ENCODE measurements at places on chromosomes 12 and 14.
A peak's percentile ranks its signal among the peaks of the same experiment; 100 is the strongest.

GRCh38 chr12:99619389-99620158, 28.0 kb upstream of the GARIN6 start:
- DNase-seq, result peak; percentile 66

DNA sequence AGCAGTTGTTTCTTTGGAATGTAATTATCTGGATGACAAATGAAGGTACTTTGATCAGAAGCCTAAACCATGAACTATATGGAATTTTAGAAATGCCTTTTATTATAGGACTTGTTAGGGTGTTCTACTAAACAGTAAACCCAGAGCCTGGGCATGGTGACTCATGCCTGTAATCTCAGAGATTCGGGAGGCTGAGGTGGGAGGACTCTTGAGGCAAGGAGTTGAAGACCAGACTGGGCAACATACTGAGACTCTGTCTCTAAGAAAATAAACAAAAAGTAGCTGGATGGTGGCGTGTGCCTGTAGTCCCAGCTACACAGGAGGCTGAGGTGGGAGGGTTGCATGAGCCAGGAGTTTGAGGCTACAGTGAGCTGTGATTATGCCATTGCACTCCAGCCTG, 23.9 kb downstream of the PALS1 start:
- DNase-seq, result no peak

- DNase-seq, result no peak
Measured at GRCh38 chr14:100851946-100852620, 26.2 kb downstream of the MEG3 start.

- DNase-seq, result no peak
Measured at GRCh38 chr14:50013198-50013918, 103.0 kb downstream of the VCPKMT start.

DNA sequence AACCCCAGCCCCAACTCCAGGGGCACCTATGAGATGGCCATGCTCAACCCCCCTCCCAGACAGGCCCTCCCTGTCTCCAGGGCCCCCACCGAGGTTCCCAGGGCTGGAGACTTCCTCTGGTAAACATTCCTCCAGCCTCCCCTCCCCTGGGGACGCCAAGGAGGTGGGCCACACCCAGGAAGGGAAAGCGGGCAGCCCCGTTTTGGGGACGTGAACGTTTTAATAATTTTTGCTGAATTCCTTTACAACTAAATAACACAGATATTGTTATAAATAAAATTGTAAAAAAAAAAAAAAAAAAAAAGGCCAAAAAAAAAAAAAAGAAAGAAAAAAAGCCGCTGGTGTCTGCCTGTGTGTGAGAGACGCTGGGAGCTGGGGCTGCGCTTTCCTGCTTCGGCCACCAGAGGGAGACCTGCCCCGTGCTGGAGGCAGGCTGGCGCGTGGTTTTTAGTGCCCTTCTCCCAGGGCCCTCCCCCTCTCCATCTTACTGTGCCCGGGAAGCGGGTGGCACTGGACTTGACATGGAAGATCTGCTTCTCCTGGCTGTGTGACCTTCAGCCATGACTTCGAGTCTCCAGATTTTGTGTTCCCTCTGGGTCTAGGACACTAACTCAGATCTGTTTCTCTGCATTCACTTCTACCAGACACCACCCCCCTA, 3.4 kb upstream of the NXPH4 start:
- DNase-seq, result peak; percentile 68

DNA sequence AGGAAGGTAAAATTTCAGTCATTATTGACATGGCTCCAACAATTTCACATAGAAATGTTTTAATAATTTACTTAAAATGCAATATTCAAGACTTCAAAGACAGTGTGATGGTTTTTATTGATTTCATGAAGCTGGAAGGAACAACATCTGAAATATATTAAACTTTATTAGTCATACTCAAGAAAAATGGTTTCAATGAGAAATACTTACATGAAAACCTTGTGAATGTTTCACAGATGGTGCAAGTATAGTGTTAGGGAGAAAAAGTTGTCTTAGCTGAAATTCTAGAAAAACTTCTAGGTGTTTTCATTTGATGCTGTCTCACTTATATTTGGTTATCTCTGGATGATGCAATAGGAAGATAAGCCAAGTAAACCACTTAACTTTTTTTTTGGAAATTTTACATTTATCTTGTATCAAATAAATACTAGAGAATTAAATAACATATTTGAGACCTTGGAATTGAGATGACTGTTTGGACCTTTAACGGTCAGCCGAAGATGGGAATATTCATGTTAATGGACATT, 65.5 kb downstream of the PELI2 start:
- no peak for DNase-seq

DNA sequence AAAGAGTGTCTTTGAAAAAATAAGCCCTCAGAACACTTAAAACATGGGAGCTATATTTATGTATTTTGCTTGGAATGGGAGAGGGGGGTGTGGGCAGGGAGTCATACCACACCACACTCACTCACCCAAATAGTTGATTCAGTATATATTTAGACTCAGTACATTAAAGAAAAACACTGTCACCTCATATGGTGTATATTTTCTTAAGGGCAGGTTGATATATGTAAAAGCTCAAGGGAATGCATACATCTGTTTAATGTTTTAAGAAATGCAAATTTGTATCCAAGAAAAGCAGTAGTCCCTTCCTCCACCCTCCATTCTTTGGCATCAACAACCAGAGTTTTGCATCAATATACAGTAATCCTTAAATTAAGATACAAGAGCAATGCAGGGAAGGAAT, 1.4 kb downstream of the NFYB start:
- no peak for DNase-seq

DNA sequence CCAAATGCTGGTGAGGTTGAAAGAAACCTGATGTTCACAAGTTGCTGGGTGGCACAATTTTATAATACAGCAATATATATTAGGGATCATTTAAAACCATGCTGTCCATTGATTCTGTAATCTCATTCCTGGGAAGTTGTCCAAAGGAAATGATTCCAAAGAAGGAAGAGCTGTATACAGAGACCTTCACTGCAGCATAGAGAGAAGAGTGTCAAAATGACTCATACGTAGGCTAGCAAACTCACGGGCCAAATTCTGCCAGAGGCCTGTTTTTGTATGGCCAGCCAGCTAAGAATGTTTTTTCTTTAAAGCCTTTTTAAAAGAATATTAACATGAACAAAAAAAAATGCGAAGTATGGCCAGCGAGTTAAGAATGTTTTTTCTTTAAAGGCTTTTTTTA, 69.2 kb upstream of the MED13L start:
- no peak for DNase-seq

DNA sequence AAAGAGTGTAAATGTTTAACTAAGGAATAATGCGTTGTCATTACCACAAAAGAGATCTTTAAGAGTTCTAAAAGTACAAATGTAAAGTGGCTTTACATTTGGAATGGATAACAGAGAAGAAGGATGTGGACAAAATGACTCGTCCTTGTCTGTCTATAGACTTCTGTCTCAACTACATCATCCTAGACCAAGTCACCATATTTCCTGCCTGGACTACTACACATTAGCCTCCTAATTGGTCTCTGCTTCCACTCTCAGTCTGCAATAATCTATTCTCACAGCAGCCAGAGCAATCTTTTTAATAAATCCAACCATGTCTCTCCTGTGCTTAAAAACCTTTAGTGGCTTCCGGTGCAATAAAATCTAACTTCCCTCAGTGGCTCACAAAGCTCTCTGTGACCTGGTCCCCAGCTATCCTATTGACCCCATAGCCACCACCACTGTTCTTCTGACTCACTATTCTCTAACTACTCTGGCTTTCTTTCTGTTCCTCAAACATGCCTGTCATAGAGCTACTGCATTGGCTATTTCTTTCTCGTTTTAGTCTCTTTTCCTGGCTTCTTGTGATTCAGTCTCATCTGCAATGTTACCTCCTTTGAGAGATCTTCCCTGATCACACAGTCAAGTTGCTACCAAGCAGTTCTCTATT, 91.1 kb downstream of the MYF5 start:
- no peak for DNase-seq

GRCh38 chr14:95361373-95362137, 41.8 kb upstream of the CLMN start:
- peak; percentile 7 for DNase-seq

GRCh38 chr14:94596361-94596760, 15.1 kb downstream of the SERPINA5 start:
- DNase-seq, result no peak

GRCh38 chr12:9944391-9944790, 12.2 kb upstream of the CLEC2A start:
- DNase-seq, result no peak

DNA sequence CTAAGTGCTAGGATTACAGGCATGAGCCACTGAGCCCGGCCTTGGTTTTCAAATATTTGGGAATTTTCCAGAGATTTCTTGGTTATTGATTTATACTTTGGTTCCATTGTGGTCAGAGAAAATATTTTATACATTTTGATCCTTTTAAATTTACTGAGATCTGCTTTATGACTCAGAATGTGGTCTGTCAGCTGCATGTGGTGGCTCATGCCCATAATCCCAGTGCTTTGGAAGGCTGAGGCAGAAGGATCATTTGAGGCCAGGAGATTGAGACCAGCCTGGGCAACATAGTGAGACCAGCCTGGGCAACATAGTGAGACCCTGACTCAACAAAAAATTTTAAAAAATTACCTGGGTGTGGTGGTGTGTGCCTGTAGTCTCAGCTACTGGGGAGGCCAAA, 49.8 kb downstream of the ADCK1 start:
- DNase-seq, result no peak

DNA sequence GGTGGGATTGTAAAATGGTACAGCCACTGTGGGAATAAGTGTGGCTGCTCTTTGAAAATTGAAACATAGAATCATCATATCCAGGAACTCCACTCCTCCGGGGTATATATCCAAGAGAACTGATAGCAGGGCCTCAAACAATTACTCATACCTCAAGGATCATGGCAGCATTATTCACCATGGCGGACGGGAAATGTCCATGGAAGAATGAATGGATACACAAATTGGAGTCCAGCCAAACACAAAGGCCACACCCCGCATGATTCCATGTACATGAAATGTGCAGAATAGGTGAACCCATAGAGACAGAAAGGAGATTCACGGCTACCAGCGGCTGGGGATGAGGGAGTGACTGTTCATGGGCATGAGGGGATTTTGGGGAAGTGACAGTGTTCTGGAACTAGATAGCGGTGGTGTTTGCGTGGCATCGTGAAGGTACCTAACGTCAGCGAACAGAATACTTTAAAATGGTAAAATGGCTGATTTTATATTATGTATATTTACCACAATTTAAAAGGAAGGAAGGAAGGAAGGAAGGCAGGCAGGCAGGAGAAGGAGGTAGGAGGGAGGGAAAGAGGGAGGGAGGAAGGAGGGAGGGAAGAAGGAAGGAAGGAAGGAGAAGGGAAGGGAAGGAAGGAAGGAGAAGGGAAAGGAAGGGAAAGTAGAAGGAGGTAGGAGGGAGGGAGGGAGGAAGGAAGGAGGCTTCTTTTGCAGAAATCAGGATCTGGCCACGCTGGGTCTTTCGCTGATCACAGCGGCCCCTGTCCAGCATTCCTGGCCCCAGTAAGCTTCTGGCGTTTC, 14.1 kb upstream of the NCOR2 start:
- no peak for DNase-seq

DNA sequence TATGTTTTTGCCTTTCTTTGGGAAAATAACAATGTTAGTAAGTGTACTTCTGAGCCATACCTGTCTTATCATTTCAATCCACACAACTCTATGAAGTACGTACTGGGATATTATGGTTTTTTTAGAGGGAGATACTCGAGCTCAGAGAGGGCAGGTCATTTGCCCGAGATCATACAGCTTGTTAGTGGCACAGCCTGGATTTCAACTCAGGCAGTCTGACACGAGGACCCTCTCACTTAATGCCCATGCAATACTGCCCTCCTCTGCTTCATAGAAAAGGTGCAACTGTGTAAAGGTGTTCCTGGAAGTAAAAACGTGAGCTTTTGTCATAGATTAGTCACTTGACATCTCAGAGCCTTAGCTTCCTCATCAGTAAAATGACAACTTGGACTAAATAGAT, 128.0 kb downstream of the NDUFA12 start:
- DNase-seq, result peak; percentile 73

DNA sequence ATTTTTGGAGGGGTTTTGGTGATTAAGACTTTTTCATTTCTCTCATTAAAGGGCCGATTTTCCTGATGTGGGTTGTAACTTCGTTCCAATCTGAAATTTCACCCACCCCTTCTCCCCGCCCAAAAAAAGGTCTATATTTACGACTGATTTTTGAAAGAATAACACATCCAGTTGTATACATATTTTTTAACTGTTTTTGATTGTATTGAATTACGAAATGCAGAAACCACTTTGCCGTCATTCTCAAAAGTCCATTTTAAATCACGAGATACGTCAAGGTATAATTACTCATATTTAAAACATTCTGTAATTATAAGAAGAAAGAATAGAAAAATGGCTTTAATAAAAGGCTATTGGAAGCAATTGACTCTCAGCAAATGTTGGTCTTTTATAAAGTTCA, 520.7 kb downstream of the MED13L start:
- no peak for DNase-seq

DNA sequence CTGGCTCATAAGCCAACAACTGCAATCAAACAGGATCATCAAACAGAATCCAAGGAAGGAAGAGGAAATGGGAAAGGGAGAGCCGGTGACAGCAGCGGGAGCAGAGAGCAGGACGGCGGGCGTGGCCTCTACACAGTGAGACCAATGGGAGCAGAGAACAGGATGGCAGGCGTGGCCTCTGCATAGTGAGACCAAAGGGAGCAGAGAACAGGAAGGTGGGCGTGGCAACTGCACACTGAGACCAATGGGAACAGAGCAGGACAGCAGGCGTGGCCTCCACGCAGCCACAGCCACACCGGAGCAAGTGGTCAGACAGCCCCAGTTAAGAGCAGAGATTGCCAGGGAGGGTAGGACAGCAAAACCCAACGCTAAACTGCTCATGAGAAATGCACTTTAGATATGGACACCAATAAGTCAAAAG, 16.4 kb downstream of the LRCOL1 start:
- DNase-seq, result peak; percentile 65

GRCh38 chr12:49777800-49778748, 36.7 kb downstream of the TMBIM6 start:
- peak; percentile 59 for DNase-seq

- peak; percentile 10 for DNase-seq
Measured at GRCh38 chr12:110501399-110501751, 536 bp downstream of the VPS29 start.

- no peak for DNase-seq
Measured at GRCh38 chr12:24424889-24425600, 475.6 kb upstream of the SOX5 start.

GRCh38 chr12:106758349-106759110, 16.0 kb upstream of the RIC8B start:
- no peak for DNase-seq

- no peak for DNase-seq
Measured at GRCh38 chr14:20754308-20754707, 8.6 kb downstream of the EDDM3A start.

- no peak for DNase-seq
Measured at GRCh38 chr12:80317307-80317706, 126.7 kb upstream of the PTPRQ start.

- DNase-seq, result no peak
Measured at GRCh38 chr14:88255798-88256197, 67.3 kb downstream of the KCNK10 start.
